Cardiac muscle cell (in vitro differentiated cells and primary cell): ENCODE measurements at places on chromosomes 1 and 21. TPM values are rescaled to one million over a fixed set of nuclear protein-coding genes. Genes with fewer than 3 reads are reported as not detected.

- no peak for DNase-seq
Observed at GRCh38 chr1:53752281-53752680, 13.3 kb upstream of the GLIS1 start.

DNA sequence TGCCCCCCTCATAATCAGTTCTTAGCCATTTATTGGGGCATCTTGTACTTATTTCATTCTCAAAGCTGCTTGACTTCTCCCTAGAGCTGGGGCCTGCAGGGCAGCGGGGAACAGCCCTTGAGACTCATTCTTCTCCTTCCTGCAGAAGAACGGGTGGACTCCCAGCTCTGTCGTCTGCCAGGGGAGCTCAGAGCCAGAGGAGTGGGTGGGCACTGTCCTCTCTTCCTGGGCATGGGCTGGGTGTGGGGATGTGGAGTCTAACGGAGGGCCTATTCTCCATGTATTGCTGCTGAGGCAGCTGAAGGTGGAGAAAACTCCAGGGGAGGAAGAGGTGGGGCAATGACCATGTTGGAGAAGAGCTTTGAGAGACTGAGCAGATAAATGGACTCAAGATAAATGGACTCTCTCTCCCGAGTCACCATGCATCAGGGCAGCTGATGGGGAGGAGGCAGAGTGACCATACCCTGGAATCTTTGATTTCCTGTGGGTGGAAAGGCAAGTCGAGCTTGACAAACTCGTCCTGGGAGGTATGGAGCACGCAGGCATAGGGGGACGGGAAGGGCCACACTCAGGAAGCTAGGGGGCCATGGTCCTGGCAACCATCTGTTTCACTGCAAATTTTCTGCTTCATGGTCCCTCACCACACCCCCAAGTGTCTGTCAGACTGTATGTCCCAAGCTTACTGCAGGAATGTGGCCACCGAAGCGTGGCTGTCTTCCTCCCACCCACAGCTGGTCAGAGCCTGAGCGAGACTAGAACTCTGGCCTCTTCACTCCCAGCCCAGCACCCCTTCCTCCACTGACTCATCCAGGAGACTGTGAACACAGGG, 56.9 kb upstream of the ATP2B4 start:
- peak; percentile 24 for DNase-seq

GRCh38 chr1:193411714-193412113, 225.3 kb upstream of the B3GALT2 start:
- no peak for DNase-seq

DNA sequence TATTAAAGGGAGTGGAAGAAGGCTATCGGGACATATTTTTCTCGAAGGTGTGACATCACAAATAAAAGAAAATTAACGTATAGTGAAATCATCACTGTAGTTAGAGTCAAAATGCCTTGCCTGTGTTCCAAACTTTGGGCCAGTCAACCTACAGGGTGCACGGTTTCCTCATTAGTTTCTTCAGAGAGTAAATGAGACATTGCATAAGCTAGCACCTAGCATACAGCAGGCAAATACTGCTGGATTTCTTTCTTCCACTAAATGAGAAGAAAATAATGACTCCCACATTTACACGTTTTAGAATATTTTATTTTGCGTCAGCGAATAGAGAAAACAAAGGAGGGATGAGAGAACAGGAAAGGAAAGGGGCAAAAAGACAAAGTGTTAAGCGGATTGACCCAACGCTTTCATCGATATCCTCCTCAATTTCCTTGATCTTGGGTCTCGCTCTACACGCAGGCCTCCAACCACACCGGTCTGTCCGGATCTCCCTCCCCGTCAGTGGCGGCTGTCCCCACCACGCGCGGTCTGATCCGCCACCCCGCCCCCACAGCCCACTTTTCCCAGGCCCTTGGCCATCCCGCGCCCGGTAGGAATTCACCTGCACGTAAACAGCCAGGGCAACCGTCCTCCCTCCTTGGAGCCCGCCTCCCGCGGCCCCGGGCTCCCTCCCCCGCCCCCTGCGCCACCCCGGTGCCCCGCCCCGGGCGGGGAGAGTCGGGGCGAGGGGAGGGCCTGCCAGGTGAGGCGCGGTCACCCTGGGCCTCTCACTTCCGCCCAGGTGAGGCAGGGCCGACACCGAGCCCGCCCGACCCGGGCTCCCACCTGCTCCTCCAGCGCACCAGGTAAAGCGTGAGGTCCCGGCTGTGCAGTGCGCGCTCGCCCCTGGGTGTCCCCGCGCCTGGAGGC, at the start of gene PATJ:
PATJ (plus strand) TSS at position 770 of the 909 bp plus-strand sequence. CDS start 20,413 bp downstream, outside the sequence.
- DNase-seq, result peak; percentile 67

- DNase-seq, result no peak
Observed at GRCh38 chr1:61754545-61754944, 12.3 kb downstream of the PATJ start.

- no peak for DNase-seq
Observed at GRCh38 chr1:179129702-179130473, 48.0 kb downstream of the TOR3A start.

DNA sequence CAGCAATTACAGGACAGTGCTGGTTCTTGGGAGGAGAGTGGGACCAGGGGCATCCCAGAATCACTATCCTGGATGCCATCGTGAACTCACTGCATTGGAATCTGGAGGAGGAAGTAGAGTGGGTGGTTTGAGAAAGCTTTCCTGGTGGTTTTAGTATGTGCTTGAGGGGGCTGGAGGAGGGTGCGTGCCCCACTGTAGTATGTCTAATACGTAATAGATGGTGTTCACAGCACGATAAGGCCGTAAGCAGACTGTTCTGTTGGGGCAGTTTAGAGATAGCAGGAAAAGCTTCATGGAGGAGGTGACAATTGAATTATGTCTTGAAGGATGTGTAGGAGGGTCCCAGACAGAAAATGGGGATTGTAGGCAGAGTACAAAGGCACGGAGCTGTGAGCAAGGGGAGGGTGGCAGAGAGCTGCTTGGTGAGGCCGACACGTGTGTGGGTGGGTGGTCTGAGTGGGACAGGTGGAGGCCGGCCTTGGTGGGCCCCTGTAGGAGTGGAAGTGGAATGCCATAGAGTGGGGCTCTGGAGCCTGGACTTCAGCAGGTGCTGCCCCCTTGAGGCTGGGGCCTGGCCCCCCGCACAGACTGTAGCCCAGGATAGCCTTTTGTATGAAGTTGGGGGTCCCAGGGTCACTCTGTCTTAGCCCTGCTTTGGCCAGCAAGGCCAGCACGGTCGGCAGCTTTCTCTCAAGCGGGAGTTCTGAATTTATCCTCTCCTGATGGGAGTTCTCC, 37.0 kb downstream of the IL6R start:
- no peak for DNase-seq

DNA sequence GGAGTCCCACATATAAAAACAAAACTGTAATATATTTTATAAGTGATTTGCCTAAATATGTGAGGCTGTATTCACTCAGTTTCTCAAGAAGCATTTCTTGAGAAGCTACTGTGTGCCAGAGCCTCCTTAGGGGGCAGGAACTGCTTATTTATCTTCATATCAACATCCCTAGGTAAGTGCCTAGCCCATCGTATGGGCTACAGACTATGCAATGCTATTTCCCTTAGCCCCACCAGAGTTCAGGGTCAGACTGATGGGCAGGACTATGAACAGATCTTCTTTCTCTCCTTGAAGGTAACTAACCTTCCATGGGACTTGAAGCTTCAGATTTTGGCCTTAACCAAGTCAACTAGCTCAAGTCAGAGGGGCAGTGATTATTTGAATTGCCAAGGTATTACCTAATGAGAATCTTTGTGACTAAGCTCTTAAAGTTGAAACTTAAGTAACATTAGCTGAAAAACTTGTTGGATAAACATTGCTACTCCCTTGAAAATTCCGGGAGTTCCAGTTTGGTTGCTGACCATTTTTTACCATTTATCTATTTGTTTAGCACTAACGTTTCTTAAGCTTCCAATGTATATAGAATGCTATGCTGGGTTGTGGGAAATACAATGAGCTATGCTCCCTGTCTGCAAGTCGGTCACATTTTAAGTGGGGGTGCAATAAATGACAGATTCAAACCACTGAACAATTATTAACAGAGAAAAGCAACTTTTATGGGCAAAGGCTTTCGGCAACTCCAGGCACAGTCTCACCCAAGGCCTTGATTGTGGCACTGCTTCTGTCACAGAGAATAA, 85.2 kb downstream of the GPR88 start:
- DNase-seq, result peak; percentile 60

- peak; percentile 45 for DNase-seq
Observed at GRCh38 chr1:207910591-207911354, at the start of gene CD34. CD34 (minus strand) TSS chr1:207911125; CDS start chr1:207911080, 45 bp downstream.

GRCh38 chr1:162498496-162498810, 835 bp downstream of the UHMK1 start:
- no peak for DNase-seq

GRCh38 chr1:9689971-9690381, 38.4 kb downstream of the PIK3CD start:
- peak; percentile 63 for DNase-seq

- DNase-seq, result no peak
Observed at GRCh38 chr1:226832613-226833012, 37.8 kb upstream of the PSEN2 start.

- DNase-seq, result peak; percentile 82
Observed at GRCh38 chr1:223670458-223671159, 5.1 kb upstream of the CAPN8 start.

DNA sequence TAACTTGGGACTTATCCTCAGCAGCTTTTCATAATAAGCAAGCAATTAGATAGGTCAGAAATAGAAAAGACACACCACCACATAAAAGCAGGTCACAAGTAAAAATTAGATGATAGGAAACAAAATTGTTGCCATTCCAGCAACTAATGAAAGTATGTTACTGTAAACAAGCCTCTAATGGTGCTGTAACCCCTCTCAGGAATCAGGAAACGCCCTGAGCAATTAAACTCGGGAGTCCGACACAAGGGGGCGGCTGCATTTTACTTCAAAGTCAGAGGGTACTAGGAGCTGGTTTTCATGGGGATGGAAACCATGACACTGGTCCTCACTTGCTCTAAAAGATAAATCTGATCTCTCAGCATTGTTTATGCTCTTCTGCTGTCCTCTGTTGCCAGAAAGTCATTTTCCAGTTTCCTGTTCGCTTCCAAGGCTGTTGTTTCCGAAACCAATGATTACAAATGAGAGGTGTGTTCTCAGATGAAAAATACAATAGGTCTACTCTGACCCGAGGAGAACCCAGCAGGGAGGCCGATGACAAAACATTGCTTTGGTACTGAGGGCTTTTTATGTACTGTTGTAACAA, 93.4 kb downstream of the TGFBR3 start:
- no peak for DNase-seq

DNA sequence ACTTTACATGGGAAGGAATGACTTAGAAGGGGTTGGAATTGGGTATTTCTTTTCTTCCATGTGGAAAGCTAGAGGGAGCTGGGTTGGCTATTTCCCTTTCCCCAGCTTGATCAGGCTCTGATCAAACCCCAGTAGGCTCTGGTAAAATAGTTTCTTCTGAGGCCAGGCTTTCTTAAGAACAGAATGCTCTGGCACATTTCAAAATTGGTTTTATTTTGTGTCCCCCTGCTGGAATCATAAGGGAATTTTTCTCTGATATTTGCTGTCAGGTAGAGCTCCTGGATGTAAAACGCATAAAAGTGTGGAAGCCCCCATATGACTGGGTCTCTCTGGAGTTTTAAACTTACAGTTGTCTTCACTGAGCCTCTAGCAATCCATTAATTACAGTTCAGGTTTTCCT, 17.1 kb upstream of the APOBEC4 start:
- no peak for DNase-seq

DNA sequence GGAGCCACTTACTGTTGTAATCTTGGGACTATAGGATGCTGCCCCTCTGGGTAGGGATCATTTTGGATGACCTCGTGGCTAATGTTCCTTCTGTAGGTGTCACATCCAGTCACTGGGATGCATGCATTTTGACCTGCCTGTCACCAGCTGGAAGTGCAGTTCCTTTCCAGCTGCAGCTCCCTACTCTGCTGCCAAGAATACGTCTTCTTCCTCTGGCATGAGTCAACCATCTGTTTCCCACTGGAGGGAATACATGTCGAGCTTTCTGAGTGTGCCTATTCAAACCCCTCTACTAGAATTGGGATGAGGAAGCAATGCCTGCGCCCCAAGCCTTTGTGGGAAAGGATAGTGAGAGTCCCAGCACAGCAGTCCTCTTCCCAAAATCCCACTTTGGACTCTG, 415.5 kb upstream of the ADAMTS5 start:
- DNase-seq, result no peak

GRCh38 chr1:90730243-90731022, 13.3 kb upstream of the BARHL2 start:
- no peak for DNase-seq

- DNase-seq, result peak; percentile 69
Observed at GRCh38 chr1:225426395-225427234, 1.2 kb downstream of the LBR start.

GRCh38 chr1:234893359-234893724, 235.3 kb downstream of the TOMM20 start:
- DNase-seq, result no peak

- DNase-seq, result no peak
Observed at GRCh38 chr1:26189751-26190275, 589 bp upstream of the CATSPER4 start.

DNA sequence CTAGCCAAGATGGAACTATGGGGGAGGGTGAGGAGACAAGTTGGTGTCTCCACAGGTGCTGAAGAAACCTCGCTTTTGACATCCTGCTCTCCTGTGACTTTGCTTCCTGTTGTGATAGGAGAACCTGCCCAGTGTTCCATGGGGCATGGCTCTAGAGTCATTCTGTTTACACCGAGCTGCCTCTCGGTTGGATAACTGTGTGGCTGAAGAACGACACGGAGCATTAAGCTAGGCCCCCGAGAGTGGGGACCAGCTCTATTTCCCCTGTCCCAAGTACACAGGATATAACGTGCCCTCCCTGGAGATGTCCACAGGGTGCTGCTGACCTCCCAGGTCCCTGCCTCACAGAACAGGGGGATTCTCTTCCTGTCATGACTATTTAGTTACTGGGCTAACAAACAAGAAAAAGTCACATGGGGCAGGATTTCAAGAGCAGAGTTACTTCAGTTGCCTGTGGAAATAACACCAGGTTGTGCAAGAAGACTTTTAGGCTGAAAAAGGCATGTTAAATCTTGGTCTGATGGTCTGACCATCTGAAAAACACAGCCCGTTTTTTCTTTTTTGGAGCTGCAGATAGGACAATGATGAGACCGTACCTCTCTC, 29.4 kb upstream of the PPP2R5A start:
- DNase-seq, result no peak

DNA sequence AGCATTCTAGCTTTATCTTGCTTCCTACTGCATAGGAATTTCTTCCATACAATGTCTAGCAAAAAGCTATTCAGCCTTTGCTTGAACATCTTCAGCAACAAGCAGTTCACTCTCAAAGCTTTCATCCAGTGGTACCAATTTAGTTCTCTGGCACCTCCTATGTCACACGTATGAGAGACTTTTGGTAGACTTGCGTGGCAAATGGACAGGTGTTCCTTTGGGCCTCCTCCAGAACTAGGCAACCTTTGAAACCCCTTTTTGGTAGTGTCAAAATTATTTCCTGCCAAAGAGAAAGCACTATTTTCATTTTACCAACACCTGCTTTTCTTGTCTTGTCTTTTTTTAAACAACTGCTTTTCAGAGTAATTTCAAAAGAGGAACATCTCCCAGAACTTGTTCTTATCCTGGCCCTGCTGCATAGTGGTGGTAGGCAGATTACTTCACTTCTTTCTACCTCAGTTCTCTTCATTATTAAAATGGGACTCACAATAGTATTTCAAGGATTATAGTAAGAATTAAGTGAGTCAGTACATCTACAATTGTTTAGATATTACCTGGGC, 122.4 kb downstream of the MAST2 start:
- no peak for DNase-seq

Gene FCN3
- 0.18 and 3.6 TPM in 2 replicates for total RNA-seq

Gene CYP4A22
- total RNA-seq, result not detected in 2 replicates

Gene PCP4L1
- total RNA-seq, result 0.14 and 0.21 TPM in 2 replicates

Gene VASH2
- total RNA-seq, result 3.4 and 5.9 TPM in 2 replicates

Gene CFAP107
- total RNA-seq, result not detected in 2 replicates

Gene PDZK1IP1
- not detected in 2 replicates for total RNA-seq

Gene TSPAN1
- not detected in 2 replicates for total RNA-seq

Gene PADI1
- 1.3 and 1.7 TPM in 2 replicates for total RNA-seq

Gene CRABP2
- 556 and 900 TPM in 2 replicates for total RNA-seq
